CD4-positive, alpha-beta memory T cell (primary cell): ENCODE measurements at places on chromosomes 4 and X.
A peak's percentile ranks its signal among the peaks of the same experiment; 100 is the strongest.

DNA sequence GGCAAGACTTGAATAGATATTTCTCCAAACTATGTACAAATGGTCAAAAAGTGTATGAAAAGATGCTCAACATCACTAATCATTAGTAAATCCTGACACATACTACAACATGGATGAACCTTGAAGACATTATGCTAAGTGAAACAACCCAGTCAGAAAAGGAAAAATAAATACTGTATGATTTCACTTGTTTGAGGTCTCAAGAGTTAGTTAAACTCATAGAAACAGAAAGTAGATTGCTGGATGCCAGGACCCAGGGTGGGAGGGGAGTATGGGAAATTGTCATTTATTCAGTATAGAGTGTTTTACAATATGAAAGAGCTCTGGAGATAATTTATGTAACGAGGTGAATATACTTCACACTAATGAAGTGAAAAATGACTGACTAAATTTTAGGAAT, 32.4 kb downstream of the PRMT9 start:
- peaks cover 5% of the 10 kb centered on the region for H3K36me3 ChIP-seq
- peaks cover 4% of the 10 kb centered on the region for H3K4me1 ChIP-seq
- H3K27me3 ChIP-seq, result no peaks in the 10 kb centered on the region
- no peak overlapping the region for H3K4me3 ChIP-seq
- no peak for DNase-seq
- H3K27ac ChIP-seq, result no peak overlapping the region

GRCh38 chrX:153983321-153983801, 10.8 kb downstream of the TMEM187 start:
- no peak for DNase-seq
- peaks cover 60% of the 10 kb centered on the region for H3K4me1 ChIP-seq
- no peak overlapping the region for H3K4me3 ChIP-seq
- H3K27ac ChIP-seq, result peak overlapping the region; percentile 52
- no peaks in the 10 kb centered on the region for H3K36me3 ChIP-seq

GRCh38 chr4:182826391-182826790, 90.8 kb downstream of the DCTD start:
- DNase-seq, result no peak
- no peak overlapping the region for H3K4me3 ChIP-seq
- no peaks in the 10 kb centered on the region for H3K36me3 ChIP-seq
- no peaks in the 10 kb centered on the region for H3K4me1 ChIP-seq
- no peaks in the 10 kb centered on the region for H3K27me3 ChIP-seq

GRCh38 chrX:67612231-67612630, 68.4 kb downstream of the AR start:
- DNase-seq, result no peak
- H3K4me1 ChIP-seq, result no peaks in the 10 kb centered on the region
- H3K27ac ChIP-seq, result no peak overlapping the region
- H3K27me3 ChIP-seq, result no peaks in the 10 kb centered on the region

GRCh38 chrX:142884881-142885280, 140.8 kb upstream of the SPANXN4 start:
- H3K27me3 ChIP-seq, result no peaks in the 10 kb centered on the region
- H3K4me3 ChIP-seq, result no peak overlapping the region
- DNase-seq, result no peak

GRCh38 chrX:70635227-70635626, 190.6 kb downstream of the DLG3 start:
- no peak overlapping the region for H3K27ac ChIP-seq

DNA sequence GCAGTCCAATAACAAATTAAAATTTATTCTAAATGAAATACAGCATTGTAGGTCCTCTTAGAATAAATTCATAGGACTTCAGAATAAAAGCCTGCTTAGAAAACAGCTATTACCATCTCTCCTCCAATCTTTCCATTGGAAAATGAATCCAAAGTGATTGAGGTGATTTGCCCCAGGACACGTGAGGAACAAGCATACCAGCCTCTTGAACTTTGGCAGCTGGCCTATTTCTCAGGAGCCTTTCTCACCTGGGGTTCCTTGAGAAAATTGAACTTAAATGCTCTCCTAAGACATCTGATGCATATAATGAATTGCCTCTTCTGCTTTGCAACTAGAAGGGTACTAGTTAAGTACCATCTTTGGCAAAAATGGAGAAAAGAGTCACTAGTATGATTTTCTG, 13.5 kb downstream of the ARHGAP24 start:
- no peaks in the 10 kb centered on the region for H3K36me3 ChIP-seq
- no peak for DNase-seq
- H3K4me3 ChIP-seq, result no peak overlapping the region
- H3K27ac ChIP-seq, result no peak overlapping the region
- H3K4me1 ChIP-seq, result no peaks in the 10 kb centered on the region
- no peaks in the 10 kb centered on the region for H3K27me3 ChIP-seq

GRCh38 chr4:8167291-8167690, 8.7 kb upstream of the ABLIM2 start:
- no peak overlapping the region for H3K27ac ChIP-seq
- H3K4me1 ChIP-seq, result no peaks in the 10 kb centered on the region
- H3K36me3 ChIP-seq, result no peaks in the 10 kb centered on the region
- H3K27me3 ChIP-seq, result no peaks in the 10 kb centered on the region

GRCh38 chrX:152958047-152958446, 35.9 kb downstream of the PNMA5 start:
- no peak for DNase-seq
- H3K27ac ChIP-seq, result peak overlapping the region; percentile 31
- H3K27me3 ChIP-seq, result no peaks in the 10 kb centered on the region
- peaks cover 7% of the 10 kb centered on the region for H3K4me1 ChIP-seq
- H3K4me3 ChIP-seq, result no peak overlapping the region

DNA sequence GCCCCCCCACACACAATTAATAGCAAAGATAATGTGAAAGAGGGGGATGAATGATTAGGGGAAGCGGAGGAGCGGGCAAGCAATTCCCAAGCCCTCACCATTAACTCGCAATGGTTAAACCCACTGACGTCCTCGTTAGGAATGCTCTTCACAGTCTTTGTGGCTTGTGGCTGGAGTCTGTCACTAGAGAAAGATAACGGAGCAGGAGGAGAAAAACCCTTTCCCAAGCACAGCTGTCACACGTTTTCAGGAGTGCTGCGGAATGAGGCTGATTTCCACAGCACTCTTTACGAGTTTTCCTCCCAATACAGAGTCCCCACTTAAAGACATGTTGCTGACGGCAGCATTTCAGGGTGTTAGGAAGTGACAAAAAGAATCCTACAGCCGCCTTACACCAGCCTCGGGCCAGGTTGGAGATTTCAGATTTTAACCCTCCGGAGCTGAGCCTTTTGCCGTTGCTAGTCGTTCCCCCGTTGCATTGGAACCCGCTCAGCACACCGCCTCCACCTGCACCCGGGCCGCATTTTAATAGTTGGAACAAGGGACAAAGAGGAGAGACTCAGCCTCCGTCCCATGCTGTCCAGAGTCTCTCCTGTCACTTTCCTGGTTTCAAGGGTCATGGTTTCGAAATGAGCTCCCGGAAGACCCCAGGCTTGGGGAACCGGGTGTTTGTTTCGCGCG, 92.2 kb downstream of the GEMIN8 start:
- DNase-seq, result no peak
- peaks cover 7% of the 10 kb centered on the region for H3K27me3 ChIP-seq
- no peak overlapping the region for H3K4me3 ChIP-seq
- no peaks in the 10 kb centered on the region for H3K4me1 ChIP-seq
- no peak overlapping the region for H3K27ac ChIP-seq

DNA sequence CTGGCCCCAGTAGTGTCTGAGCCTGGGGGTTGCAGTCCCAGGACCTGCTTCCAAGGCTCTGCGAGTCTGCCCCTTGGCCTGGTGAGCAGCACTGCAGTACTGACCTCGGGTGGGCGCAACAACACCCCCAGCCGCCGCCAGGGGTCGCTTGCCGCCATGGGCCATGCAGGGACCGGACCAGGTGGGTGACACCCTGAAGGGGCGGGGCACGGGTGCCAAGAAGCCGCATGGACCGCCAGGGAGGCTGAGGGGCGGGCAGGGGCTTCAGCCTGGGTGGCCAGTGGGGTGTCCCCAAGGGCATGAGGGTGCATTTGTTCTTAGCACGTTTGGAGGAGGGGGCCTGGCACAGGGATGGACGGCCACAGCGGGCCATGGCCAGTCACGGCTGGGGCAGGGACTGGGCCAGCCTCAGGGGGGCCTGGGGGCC, 25.0 kb downstream of the TACC3 start:
- peaks cover 15% of the 10 kb centered on the region for H3K36me3 ChIP-seq
- H3K4me1 ChIP-seq, result no peaks in the 10 kb centered on the region
- DNase-seq, result peak; percentile 64
- no peak overlapping the region for H3K27ac ChIP-seq
- H3K27me3 ChIP-seq, result no peaks in the 10 kb centered on the region

DNA sequence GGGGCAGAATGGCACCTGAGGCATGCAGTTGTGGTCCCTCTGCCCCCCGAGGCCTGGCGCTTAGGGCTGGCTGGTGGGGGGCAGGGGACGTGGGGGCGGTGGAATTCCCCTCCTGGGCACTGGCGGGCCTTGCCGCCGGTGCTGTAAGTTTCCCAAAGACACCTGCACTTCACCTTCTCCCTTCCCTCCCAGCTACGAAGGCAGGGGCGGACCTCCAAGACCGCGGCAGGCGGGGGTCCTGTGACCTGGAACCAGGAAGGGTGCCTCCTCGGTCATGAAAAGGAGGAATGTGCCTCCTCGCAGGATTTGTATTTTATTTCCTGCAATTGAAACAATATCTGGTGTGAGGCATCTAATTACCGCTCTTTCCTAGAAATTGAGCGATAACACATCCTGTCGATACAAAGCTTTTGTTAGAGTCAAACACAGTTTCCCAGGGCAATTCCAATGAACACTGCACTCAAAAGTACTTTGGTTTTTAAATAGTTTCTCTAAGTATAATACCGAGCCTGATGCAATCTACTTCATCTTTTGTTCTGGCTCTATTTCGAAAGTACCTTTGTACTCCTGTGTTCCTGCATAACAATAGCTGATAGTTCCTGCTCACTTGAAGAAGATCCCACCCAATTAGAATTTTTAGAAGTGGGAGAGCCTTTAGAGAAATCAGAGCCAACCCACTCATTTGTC, 12.3 kb upstream of the ADRA2C start:
- no peak for DNase-seq
- H3K27me3 ChIP-seq, result no peaks in the 10 kb centered on the region
- H3K27ac ChIP-seq, result no peak overlapping the region
- H3K4me1 ChIP-seq, result no peaks in the 10 kb centered on the region
- H3K36me3 ChIP-seq, result no peaks in the 10 kb centered on the region

DNA sequence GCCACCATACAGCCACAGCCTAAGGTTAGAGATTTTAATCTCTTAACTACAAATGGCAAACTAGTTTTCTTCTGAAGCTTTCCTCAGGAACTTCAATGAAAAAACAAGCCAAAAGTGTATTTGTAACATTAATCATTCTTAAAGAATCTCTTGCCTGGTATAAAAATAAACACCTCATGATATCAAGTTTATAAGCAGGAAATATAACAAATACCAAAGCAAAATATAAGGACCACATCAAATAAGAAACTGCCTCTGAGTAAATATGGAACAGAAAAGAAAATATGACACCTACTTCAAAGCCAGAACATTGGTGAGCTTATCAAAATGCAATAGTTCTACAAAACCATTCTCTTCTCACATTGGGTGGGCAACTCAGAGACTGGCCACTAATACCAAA, 89.9 kb downstream of the GPC4 start:
- no peak overlapping the region for H3K27ac ChIP-seq
- no peaks in the 10 kb centered on the region for H3K27me3 ChIP-seq
- H3K4me3 ChIP-seq, result no peak overlapping the region
- no peaks in the 10 kb centered on the region for H3K4me1 ChIP-seq

DNA sequence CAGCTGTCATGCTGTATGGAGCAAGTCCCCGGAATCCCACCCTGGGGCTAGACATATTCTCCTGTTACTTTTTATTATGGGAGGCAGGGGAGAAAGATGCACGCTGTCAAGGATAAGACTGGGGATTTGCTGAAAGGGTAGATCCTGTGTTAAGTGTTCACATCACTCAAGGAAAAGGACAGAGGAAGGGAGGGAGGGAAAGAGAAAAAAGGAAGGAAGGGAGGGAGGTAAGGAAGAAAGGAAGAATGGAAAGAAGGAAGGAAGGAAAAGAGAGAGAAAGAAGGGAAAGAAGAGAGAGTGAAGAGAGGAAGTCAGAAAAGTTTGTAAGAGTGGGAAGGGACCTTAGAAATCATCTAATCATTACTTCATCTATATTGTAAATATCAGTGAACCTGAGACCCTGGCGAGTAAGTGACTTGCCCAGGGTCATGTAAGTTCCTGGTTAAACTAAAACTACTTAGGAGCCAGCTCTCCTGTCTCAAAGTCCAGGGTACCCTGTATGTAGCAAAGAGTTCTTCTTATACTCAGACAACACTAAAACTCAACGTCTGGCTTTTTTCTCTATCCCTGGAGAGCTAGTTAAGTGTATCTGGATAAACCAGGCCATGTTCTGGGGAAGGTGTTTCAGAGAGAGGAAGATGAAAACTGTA, 47.2 kb upstream of the MSX1 start:
- no peak overlapping the region for H3K4me3 ChIP-seq
- DNase-seq, result no peak
- no peaks in the 10 kb centered on the region for H3K4me1 ChIP-seq
- H3K27me3 ChIP-seq, result no peaks in the 10 kb centered on the region

- no peak for DNase-seq
- no peaks in the 10 kb centered on the region for H3K27me3 ChIP-seq
- H3K27ac ChIP-seq, result no peak overlapping the region
- H3K4me3 ChIP-seq, result no peak overlapping the region
- no peaks in the 10 kb centered on the region for H3K4me1 ChIP-seq
Observed at GRCh38 chr4:152156442-152156841, 379.4 kb downstream of the FBXW7 start.

DNA sequence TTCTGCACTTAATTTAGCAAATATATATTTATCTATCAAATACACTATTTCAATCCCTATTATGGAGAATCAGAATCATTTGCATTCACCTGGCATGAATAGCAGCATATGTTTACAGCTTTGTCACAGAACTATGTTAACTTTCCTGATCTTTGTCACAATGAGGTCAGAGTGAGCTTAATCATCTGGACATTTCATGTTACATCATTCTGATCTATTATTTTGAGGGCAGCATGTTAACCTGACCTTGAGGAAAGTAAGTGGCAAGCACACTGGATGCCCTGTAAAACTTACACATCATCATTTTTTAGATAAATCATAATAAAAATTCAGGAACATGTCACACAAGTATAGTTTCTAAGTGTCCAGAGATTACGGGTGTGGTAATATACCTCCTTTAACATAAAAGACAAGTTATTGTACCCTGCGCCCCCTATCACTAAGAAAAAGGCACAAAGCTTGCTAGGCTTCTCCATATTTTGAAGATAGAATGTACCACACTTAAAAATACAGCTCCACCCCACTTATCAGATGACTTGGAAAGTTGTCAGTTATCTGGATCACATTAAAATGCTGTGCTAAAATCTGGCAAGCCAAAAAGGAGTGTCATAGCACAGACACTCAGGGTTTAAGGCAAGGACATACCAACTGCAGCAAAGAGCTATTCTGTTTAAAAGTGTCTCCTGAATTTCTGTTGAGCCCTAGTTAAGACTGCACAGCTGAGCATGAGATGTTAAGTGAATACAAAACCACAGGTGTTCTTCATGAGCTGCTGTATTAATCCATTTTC, 182.7 kb upstream of the FAT4 start:
- H3K4me3 ChIP-seq, result no peak overlapping the region
- H3K4me1 ChIP-seq, result no peaks in the 10 kb centered on the region
- no peak overlapping the region for H3K27ac ChIP-seq
- DNase-seq, result no peak
- H3K27me3 ChIP-seq, result no peaks in the 10 kb centered on the region
